ENCODE measurements at places on chromosomes 3 and 15.

DNA sequence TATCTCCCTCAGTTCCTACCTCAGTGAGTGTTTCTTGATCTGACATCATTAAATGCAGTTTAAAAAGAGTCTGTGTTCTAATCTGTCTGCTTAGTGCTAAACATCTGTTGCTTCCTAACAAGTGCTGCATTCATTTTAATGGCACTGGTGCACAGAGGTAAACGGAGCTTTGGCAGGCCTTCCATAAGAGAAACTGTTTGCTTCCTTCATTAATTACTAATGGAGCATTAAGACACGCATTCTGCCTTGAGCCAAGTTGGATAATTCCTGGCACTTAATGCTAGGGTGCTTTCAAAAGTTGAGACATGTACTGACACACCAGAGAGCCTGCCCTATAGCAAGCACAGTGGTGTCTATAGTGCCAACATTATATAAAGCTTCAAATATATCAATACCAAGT, 34.7 kb downstream of the SCG5 start:
- no peak for DNase-seq

DNA sequence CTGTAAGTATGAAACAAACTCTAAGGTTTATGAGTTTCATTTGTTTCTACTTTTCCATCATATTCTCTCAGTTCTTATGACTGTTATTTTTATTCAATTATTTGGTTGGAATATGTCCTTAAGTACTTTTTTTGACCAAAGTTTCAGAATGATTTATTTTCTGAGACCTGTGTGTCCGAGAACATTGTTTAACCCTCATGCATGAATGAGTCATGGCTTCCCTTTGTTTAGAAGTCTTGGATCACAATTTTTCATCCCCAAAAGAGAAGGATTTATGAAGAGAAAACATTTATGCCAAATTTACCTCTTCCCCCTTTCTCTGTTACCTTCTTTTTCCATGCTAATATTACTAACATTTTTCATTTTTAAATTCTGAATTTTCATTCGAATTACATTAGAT, 518.0 kb upstream of the NR2F2 start:
- no peak for DNase-seq

- no peak for DNase-seq
Observed at GRCh38 chr3:175338775-175339535, 479.8 kb downstream of the NAALADL2 start.

DNA sequence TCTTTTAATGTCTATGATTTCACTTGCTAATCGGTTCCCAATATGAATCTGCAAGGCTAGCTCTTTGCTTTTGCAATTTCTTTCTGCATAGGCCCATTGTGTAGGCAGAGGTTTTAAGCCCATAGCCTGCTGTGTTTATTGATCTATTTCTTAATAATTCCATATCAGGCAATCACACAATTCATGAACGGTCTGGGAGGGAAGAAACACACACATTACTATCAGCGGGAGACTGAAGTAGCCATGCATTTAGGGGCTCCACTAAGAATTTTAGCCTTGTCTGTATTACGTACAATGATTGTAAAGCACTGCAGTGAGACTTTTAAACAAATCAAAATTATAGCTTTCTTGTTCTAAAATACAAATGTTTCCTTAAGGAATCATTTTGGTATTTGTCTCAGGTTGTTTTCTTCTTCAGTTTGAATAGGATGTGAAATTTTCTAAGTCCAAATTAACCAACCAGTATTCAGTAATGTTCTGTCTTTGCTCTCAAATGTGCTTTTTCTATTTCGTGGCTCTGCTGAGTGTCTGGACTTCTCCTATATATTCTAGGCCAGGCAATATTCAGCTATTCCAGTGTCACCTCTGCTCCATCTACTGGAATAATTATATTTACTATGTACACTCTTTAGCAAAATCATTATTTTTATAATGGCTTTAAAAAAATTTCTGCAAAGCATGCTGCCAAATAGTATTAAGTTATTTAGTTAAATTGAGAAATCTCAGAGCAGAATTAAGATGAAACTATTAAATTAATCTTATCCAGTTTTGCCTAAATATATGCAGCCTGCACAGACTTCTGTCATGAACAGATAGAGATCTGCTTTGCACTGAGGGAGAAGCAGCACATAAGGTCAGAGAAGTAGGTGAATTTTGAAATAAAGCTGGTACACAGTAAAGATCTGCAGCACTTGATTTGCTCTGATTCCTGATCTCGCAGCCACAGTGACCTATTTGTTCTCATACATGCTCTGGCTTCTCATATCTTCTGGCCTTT, 103.0 kb upstream of the NAALADL2 start:
- no peak for DNase-seq

DNA sequence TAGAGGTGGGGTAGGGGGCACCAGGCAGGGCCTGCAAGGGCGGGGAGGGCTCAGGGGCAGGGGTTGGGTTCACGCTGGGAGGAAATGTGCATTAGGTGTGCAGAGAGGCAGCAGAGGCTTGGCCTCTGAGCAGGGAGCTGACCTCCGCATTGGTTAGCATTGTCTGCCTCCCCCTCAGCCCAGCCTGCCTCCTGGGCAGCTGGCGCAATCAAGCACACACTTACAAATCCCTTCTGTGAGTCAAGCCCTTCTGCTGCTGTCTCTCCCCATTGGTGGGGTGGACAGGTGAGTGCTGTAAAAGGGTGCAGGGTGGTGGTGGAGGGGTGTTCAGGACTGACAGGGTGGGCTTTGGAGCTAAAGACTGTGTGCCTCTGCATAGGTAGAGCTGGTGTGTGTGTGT, 9.3 kb downstream of the LOXL1 start:
- no peak for DNase-seq

GRCh38 chr15:59687836-59688235, 1.3 kb downstream of the BNIP2 start:
- no peak for DNase-seq

DNA sequence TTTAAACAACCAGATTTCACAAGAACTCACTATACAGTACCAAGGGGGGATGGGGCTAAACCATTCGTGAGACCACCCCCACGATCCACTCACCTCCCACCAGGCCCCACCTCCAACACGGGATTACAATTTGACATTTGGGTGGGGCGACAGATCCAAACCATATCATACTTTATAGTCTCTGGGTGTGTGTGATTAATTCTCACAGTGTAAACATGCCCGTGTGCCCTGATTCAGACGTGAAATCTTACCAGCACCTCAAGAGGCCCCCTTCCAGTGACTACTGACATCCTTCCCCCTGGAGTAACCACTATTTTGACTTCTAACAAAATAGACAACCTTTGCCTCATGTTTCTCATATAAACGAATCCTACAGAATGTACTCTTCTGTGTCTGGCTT, 5.0 kb upstream of the PDIA5 start:
- no peak for DNase-seq

DNA sequence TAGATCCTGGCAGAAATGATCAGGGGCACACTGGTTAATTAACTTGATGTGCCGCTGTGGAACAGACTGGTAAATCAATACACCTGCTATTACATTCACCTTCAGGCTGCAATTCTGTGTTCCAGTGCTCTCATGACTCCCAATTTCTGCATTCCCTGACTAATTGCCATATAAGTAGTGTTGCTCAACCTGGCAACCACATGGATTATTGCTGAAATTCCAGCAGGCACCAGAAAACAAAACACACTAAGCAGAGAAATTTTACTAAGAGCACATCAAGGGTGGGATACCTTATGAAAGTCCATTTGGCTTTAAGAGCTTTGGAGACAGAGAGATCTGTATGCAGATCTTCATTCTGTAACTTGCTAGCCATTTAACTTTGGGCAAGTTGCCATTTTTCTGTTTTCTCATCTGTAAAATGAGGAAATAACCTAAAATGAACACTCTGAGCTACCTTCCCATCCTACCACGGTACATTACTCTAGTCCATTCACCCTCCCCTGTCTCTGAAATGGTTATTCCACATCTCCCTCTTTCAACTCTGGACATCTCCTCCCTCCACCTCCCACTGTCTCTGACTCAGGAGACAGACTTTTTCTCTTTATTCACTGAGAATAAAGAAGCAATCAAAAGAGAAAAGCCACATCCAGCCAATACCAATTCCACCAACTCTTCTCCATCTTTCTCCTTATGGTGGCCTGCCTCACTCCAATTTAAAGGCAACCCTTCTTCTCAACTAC, 54.6 kb downstream of the STAC start:
- DNase-seq = no peak
